ENCODE measurements at places on chromosomes 3 and 15. TPM values are rescaled to one million over a fixed set of nuclear protein-coding genes. Genes with fewer than 3 reads are reported as not detected.

SAXO2 gene
- not detected for total RNA-seq

GRCh38 chr3:134300520-134300919 is 49.9 kb upstream of the RYK start:
- H3K4me3 ChIP-seq = no peak overlapping the region
- no peaks in the 10 kb centered on the region for H3K36me3 ChIP-seq
- no peak overlapping the region for H3K27ac ChIP-seq
- H3K27me3 ChIP-seq = no peaks in the 10 kb centered on the region
- DNase-seq = no peak
- no peaks in the 10 kb centered on the region for H3K4me1 ChIP-seq

- no peak overlapping the region for H3K27ac ChIP-seq
- no peaks in the 10 kb centered on the region for H3K27me3 ChIP-seq
- DNase-seq = no peak
- H3K36me3 ChIP-seq = no peaks in the 10 kb centered on the region
Observed at GRCh38 chr15:52734329-52734728, 55.1 kb upstream of the ATOSA start.

GUCA1C gene
- total RNA-seq = not detected

FEZF2 gene
- not detected for total RNA-seq

MESP2 gene
- total RNA-seq = not detected

LOXL1 gene
- 8.4 TPM for total RNA-seq
